ENCODE measurements at places on chromosomes 12 and 14.

GRCh38 chr14:104898195-104898558 lies 26.5 kb upstream of the PLD4 start:
- no peak for DNase-seq

- no peak for DNase-seq
These were observed 120.0 kb downstream of the BTG1 start for GRCh38 chr12:92025462-92026207.

DNA sequence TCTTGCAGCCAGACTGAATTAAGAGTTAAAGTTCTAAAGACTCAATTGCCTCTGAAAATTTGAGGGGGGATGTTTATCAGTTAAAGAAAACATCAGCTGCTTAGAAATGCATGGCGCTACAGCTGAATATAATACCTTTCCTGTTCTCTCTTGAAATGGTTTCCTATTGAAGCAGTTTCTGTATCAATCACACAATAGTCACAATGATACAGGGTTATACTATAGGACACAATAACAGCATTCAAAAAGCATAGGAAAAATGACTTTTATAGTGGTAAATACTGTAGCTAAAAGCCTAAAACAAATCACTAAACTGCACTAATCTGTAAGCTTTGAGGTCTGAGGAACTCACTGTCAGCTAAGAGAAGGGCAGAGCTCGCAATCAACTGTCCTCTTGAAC lies 15.2 kb downstream of the MDGA2 start:
- no peak for DNase-seq

GRCh38 chr12:10708862-10709261 lies 14.3 kb downstream of the YBX3 start:
- no peak for DNase-seq

DNA sequence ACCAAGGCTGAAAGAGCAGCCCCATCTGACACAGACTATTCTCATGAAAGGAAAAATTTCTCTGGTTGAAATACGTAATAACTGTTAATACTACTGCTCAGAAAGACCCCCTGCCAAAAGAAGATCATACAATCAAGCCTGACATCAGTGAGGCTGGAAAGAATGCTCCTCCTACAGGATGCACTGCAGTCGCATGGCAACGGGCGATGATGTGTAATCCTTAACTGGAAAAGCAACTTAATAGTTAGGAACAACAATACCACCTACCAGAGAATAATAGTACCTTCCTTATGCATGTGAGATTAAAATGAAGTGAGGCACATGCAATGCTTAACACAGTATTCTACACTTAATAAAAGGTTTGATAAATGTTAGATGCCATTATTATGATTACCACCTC lies 1.2 kb upstream of the GOLGA5 start:
- DNase-seq = peak; percentile 70

DNA sequence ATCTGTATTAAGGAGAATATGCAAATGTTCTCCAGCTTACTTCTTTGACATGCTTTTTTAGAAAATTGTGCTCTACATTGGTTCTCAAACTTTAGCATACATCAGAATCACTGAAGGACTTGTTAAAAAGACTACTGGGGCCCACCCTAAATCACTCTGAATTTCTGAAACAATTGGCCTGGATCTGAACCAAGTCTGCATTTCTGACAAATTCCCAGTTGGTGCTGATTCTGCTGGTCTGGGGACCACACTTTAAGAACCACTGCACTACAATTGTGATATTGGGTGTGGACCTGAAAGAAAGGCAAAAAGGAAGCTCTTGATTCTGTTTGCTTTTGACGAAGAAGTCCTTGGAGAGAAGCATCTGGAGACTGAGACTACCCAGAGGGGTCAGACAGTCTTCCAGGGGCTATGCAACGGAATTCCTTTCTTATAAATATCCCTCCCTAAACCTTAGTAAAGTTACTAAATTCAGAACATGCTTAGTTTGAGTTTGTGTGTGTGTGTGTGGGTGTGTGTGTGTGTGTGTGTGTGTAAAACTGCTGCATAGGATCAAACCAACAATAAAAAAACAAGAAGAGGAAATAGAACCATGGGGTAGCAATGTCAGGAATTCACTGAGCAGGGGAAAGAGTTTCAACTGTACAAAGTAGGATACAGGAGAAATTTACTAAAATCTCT lies 36.8 kb downstream of the EAPP start:
- DNase-seq = no peak

DNA sequence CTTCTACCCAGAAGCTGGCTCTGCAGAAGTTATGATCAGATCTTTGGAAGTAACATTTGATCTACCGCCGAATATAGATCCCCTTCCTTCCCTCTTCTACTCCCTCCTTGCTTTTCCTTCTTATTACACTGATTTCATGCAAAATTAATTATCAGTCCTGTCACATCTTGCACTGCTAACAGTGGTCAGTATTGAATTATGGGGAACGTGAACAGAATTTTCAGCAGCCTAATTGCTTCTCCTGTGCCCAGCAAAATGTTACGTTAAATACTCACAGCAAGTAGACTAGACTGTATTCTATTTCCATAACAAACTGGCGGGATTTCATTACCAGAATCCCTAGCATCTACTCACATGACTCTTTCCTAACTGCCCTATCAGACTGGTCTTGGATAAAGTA lies 596.9 kb downstream of the DIO2 start:
- no peak for DNase-seq

DNA sequence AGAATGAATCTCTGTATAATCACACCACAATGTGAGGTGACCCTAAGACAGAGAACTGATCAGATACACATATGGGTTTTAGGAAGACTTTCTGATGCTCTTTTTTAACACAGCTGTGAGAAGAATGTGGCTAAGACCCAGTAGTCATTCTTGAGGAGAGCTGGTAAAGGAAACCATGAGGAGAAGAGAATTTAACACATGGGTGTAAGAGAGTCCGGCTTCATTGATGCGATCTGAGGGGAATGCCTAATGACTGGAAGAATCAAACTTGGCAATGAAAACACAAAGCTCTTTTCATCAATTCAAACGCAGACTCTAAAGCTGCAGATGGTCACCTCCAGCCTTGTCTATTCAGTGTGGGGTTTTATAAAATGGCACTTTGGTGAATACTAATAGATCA lies 79.3 kb downstream of the FOXA1 start:
- no peak for DNase-seq

GRCh38 chr12:32606443-32606842 lies 72.7 kb upstream of the DNM1L start:
- no peak for DNase-seq

DNA sequence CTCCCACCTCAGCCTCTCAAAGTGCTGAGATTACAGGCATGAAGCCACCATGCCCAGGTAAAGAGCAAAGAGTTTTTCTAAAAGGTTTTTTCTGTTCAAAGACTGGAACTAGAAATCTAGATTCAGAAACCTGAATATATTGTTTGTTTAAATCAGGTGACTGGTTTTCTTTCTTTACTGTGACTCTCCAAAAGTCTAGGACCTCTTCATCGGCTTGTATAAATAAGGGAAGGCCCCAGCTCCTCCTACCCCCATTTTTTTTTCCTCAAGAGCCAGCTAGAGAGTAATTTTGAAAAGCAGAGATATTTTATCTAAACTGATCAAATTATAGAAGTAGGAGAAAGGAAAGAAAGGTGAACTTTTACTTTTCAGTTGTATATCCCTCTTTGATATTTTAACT lies 48.0 kb downstream of the TMEM116 start:
- DNase-seq = peak; percentile 28

- DNase-seq = no peak
These were observed 246.3 kb downstream of the RGS6 start for GRCh38 chr14:72178517-72178916.

DNA sequence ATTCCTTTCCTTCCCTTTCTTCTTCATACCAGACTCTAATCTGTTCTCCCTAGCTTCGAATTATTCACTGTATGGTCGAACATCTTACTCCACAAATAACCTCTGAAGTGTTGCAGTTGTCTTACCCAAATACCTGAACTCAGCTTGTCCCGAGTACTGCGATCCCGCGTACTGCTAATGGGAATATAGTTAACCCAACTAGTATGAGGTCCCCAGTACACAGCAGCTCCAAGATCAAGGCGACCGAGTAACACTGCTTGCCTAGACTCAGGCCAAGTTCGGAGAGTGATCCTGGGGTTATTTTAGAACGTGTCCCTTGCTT lies 462 bp upstream of the ETNK1 start:
- DNase-seq = no peak

- DNase-seq = peak; percentile 65
These were observed 309.2 kb downstream of the PAWR start for GRCh38 chr12:79381248-79382208.

DNA sequence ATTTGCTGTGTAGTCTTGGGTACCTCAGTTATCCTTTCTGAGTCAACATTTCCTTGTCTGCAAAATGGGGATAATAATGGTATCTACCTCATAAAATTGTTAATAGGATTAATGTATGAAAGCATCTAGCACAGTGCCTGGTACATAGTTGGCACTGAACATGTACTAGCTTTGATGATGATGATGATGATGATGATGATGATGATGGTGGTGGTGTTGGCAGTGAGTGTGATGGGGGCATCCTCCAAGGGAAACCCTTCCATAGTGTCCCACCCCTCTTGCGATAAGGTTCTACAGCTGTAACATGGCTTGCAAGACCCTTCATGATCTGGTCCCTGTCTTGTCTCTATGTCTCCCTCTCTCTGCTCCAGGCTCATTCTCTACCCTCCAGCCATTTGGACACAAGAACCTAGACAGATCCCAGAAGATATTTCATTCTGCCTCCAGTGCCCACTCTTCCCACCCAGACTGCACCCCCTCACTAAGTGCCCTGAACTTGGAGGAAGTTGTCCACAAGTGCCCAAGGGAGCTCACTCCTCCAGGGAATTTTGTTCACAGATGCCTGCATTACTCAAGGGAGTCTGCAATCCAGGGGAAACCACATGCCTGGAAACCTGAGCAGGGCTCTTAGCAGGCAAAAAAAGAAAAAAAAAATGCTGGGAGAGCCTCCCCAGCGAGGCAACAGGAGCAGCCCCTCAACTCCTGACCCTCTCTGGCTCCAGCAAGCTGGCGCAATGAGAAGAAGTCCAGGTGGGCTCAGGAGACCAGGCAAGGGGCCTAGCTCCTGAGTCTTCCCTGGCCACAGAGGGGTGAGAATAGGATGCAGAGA lies 10.1 kb upstream of the BDKRB1 start:
- DNase-seq = no peak

- DNase-seq = no peak
These were observed 120.3 kb upstream of the SLC38A4 start for GRCh38 chr12:46946137-46946536.

GRCh38 chr14:100568164-100568997 lies 18.8 kb downstream of the BEGAIN start:
- peak; percentile 18 for DNase-seq

DNA sequence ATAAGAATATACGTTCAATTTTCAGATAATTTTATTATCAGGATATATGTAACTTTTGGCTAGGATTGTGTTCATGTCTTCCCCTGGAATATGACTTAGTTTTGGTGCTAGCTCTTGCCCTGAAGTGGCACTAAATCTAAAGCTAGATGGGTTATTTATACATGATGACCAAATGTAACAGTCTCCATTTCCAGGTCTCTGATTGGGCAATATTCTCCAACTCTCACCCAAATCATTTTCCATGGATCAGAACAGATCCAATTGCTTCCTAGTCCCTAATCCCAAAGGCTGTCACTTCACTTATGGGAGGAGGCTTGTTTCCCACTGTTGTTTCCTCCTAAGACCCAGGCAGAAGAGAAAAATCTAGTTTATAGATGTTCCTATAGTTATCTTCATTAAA lies 274.6 kb upstream of the SLC16A7 start:
- DNase-seq = no peak

- peak; percentile 48 for DNase-seq
These were observed 1.7 kb downstream of the TUBA1B start for GRCh38 chr12:49129332-49130150.

- DNase-seq = peak; percentile 85
These were observed 128.1 kb downstream of the ASCL1 start for GRCh38 chr12:103085541-103085940.

DNA sequence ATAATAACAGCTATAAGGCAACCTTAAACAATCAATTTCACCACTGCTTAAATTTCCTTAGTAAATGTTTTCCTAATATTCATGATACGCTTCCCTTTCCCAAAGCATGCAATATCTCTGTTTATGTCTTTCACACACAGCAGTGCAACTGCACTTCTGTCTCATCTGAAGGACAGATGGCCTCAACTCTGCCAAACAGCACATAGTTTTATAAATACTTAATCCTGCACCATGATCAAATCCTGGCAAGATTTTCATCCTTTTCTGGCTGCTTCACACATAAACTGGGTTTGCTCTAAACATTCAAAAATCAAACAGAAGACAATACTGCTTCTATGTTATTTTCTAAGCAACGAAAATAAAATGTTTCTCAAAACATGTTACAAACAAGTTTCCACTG lies 266.3 kb downstream of the ITPR2 start:
- no peak for DNase-seq

DNA sequence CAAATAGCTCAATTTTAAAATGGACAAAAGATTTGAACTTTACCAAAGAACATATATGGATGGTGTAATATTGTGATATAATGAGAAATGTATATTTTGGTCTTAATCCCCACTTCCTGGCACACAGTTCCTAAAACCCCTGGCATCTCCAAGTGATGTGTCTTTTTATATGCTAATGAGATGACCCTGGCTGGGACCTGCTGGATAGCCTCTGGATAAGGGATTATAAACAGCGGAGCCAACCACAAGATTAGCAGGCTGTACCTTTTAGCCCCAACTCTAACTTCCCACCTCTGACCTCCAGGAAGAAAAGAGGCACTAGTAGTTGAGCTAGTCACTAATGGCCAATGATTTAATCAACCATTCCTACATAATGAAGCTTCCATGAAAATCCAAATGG lies 130.0 kb downstream of the DPF3 start:
- no peak for DNase-seq

DNA sequence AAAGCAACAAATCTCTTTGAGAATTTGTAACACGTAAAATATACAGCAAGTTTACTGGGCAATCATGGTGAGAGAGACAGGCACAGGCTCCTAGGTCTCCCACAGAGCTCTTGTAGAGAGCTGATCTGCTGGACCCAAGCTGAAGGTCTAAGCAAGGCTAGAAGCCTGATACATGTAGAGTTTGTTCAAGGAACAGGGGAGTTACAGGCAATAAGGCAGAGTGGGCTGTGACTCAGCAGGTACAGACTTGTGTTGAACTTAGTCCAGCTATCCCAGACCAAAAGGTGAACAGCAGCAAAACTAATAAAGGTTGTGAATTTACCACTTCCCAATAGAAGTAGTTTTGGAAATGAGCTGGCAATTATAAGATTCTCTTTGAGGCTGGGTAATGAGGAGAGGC lies 273.6 kb downstream of the GRIN2B start:
- DNase-seq = no peak

- DNase-seq = peak; percentile 86
These were observed 176.8 kb downstream of the GXYLT1 start for GRCh38 chr12:41967668-41968500.

GRCh38 chr14:95534299-95535225 lies at the start of gene GLRX5:
Gene GLRX5 (plus strand): TSS chr14:95535050. CDS start chr14:95535090, 40 bp downstream.
- peak; percentile 99 for DNase-seq

DNA sequence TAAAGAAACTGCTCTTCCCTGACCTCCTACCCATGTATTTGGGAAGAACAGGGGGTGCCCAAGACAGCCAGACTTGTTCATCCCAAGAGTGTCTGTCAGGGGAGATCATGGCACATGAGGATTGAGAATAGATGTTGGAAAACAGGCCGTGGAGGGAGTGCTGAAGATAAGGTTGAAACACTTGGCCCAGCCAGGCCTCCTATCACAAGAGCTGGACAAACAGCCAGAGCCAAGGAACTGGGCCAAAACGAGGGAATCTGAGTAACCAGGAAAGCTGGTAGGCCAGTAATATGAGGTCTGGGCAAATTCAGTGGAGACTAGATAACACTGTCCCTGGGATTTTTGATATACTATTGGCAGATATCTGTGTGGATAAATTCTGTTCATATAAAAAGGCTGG lies 161.7 kb downstream of the TMX1 start:
- DNase-seq = no peak

Measured in NCI-H1417 (cell line).